ENCODE measurements at places on chromosomes 2 and 18. TPM values are rescaled to one million over a fixed set of nuclear protein-coding genes. Genes with fewer than 3 reads are reported as not detected.

PDCD1 gene
- polyA plus RNA-seq = not detected

- no peak for DNase-seq
Measured at GRCh38 chr18:69157906-69158305, 242.8 kb upstream of the DOK6 start.

DNA sequence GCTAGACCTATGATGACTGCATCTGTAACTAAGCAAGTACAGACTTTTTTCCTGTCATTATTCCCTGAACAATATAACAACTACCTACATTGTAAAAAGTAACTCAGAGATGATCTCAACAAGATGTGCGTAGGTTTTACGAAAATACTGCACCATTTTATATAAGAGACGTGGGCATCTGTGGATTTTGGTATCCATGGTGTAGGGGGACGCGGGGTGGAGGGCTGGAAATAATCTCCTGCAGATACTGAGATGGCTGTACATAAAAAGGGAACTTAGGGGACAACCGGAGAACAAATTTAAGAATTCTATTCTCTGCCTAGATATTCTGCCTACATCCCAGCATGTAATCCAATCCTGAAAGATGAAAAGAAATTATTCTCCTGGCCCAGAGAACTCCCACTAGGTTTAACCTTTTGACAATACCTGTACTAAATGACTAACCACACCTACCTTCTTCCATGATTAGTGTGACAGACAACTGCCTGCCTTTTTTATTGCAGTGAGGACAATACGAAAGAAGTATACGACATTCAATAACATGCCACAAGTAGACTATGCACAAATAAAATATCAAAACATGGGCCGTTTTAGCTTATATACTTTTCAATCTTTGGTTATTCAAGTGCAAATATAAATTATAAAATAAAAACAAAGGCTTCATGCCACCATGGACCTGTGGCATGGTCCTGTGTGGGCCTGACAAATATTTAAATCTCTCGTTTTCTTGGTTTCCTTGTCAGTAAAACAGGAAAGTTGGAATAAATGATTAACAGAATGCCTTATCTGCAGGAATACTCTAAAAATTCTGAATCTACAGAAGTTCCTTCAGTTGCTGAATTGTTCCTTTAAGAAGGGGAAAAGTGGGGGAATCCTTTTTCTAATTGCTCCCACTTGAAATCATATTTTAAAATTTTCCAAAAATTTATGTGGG is 46.3 kb downstream of the RTN4 start:
- DNase-seq = no peak

COLEC11 gene
- 1.4 TPM for polyA plus RNA-seq

NAT8 gene
- polyA plus RNA-seq = 18.8 TPM

ALLC gene
- 0.68 TPM for polyA plus RNA-seq

TEX44 gene
- polyA plus RNA-seq = not detected

DNA sequence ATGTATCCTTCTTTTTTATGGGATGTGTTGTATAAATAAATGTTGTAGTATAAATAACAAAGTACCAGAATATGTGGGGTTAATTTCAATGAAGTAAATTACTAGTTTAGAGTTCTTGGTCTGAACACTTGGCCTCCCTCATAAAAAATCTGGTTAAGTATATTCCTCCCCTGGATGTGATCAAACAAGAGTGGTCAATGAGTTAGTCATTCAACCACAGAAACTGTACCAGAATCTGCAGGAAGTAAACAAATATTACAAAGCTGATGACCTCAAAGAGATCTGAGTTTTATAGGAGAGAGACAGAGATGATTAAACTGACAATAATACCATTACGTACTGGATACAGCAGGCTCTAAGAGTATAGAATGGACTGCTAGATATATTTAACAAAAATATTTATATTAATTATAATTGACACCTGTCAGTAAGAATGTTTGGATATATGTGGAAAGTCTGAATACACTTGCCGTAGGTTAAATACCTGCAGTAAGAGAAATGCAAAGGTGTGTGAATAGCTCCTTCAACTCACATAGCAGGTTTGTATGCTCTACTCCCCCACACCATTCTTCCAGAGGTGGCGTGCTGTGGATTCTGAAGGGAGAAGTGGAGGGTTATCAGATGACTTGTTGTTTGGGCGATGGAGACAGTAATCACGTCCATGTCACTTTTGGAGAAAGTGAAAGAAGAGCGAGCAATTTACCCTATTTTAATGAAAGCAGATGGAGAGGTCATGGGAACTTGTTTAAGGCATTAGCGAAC is 108.3 kb upstream of the LRATD1 start:
- DNase-seq = no peak

DNA sequence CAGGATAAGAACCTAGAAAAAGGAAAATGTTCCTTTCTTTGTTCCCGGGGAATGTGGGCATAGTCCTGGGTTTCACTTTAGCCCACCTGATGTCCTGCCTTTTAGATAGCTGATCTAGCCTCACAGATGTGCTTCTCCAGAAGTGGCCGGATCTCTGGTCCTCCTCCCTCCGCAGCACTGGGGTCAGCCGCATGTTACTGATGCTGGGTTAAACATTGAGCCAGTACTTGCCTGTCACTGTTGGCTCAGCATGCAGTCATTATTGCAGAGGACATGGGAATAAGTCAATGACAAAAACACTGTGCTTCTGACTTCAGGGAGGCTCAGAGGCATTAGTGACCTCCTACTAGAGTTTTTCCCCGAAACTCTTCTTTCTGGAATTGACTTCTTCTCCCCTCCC is 27.6 kb downstream of the NCK2 start:
- no peak for DNase-seq

GRCh38 chr2:201280191-201281040 is 20.1 kb downstream of the CASP8 start:
- DNase-seq = no peak

DNA sequence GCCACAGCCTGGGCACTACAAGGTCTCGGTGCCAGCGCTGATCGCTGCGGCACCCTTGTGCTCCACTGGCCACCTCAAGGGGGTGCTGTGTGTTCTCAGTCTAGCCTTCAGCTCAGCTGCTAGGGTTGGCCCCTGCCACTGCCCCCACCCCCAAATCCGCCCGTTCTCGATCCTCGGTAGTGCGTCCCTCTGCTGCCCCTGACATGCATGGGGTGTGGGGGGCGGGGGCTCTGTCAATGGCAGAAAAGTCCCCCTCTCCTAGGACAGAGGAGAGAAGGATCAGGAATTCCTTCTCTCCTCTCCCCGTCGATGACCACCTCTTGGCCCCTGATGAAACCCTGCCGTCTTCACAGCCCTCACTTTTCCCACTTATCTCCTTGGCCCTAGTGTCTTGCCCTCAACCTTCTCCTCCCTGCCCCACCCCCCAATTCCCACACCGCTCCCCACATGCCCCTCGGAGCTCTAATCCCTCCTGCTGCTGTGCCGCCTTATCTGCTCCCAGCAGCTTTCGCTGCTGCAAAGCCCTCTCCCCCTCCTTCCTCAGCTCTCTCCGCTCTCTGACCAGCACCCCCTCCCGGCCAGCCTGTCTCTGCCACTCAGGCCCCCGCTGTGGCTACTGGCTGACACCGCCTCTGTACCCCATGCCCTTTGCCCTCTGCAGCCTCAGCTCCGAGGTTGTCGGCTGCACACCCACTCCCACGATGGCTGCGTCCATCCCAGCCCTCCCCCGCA is 4.3 kb upstream of the ASIC4 start:
- DNase-seq = no peak

DYNC2LI1 gene
- polyA plus RNA-seq = 75.4 TPM

DSC2 gene
- 54.9 TPM for polyA plus RNA-seq

DNA sequence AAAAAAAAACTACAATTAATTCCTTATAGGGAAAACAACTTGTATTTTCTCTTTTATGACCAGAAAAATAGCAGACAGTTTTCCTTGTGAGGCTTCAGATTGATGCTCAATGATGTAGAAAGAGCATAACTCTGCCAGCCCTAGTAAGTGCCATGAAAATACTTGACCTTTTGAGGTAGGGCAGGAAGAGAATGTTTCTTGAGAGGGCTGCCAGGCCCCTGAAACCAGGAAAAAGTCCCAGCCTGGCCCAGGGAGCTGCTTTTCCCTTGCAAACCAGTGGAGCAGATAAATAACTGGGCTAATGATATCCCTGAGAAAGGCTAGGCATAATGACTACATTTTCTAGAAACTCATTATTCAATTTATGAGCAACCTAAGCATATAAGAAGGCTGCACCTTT is 126.8 kb downstream of the SLC8A1 start:
- no peak for DNase-seq

DUSP2 gene
- 2.7 TPM for polyA plus RNA-seq

GRCh38 chr2:70030724-70031420 is 56.4 kb upstream of the PCBP1 start:
- DNase-seq = no peak

COLEC12 gene
- polyA plus RNA-seq = 24.1 TPM

DNA sequence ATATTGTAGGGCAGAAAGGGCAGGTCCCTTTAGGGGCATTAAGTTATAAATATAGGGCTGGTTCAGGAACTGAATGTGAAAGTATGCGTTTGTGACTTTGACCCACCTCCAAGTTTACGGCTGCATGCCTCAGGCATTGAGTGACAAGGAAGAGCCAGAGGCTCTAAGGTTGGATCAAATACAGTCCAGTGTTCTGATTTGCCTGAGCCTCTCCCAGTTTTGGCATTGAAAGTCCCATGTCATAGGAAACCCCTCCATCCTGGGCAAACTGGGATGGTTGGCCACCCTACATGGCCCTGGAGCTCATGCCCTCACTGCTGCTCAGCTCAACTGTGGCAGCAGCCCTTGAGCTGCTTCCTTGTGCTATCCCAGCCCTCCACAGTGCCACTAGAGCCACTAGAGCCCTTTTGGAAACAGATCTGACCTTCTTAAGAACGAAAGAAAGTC is 29.9 kb downstream of the HK2 start:
- DNase-seq = no peak

DNA sequence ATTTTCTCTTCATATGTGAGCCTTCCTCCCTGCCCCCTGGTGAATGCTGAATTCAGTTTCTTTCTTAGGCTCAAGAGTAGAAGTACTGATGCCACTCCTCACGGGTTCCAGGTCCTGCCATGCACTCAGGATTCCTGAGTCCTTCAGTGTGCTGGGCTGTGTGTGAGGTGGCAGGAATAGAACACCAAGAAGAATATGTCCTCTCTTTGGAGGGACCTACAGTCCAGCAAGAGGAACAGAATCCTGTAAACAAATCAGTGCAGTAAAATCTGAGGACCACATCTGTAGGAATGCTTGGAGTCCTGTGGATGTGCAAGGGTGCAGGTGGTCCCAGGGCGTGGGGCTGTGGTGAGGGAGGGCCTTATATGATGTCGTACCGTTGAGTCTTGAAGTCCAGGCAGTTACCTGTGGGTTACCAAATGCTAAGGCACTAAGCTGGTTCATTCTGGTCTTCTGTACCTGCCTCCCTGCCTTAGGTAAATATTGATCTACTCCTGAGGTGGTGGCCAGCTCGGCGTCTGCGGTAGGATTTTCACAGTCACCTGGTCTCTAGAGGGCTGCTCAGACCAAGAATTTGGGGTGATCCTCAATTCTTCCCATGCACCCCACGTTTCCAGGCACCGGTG is 5.5 kb downstream of the ASAP2 start:
- no peak for DNase-seq

DNA sequence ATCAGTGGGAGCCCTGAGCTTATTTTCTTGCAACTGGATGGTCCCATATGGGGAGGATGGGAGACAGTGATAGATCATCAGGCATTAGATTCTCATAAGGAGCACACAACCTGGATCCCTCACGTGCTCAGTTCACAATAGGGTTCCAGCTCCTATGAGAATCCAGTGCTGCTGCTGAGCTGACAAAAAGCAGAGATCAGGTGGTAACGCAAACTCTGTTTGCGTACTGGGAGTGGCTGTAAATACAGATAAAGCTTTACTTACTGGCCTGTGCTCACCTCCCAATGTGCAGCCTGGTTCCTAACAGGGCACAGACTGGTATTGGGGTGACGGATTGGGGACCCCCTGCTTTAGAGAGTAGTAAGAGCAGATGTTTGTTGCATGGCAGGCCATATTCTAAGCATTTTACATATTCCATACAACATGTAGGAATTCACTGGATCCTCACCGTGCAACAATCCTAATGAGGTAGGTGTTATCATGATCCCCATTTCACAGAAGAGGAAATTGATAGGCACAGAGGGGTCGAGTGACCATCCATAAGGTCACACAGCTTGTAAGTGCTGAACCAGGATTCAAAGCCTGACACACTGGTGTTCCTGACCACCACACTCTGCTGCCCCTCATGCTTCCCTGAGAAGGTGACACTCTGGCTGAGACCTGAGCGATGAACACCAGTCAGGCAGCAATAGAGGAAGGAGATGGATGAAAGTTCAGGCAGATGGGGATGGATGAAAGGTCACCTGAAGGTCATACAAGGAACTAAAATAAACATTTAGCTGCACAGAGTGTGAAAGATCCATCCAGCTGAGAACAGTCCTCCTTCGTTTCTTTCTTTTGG is 15.7 kb upstream of the MAT2A start:
- DNase-seq = no peak

GRCh38 chr2:128371248-128371630 is 52.6 kb upstream of the HS6ST1 start:
- DNase-seq = no peak

TUBB6 gene
- polyA plus RNA-seq = 121 TPM

GRCh38 chr2:44753552-44754285 is 187.8 kb upstream of the SIX3 start:
- DNase-seq = no peak

ZFP36L2 gene
- polyA plus RNA-seq = 97.0 TPM

GRCh38 chr2:240351088-240351741 is 84.2 kb upstream of the GPC1 start:
- no peak for DNase-seq

DNA sequence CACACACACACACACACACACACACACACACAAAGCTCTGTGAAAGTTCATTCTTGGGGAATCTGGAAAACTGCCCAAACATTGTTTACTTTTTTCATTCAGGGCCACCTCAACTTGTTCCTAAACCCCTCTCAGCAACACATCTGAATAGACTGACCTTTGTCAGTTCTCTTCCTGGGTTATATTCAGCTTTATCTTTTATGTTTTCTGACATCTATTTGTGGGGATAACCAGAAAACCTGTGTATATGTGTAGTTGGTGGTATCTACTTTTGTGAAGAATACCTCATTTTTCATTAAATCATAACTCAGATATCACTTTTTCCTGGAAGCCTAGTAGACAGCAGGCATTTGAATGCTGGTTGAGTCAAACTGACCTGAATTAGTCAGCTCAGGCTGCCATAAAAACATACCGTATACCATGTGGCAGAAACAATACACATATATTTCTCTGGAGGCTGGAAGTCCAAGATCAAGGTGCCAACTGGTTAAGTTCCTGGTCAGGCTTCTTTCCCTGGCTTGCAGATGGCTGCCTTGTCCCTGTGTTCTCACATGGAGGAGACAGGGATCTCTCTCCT is 11.0 kb upstream of the RNF144A start:
- DNase-seq = no peak

DNA sequence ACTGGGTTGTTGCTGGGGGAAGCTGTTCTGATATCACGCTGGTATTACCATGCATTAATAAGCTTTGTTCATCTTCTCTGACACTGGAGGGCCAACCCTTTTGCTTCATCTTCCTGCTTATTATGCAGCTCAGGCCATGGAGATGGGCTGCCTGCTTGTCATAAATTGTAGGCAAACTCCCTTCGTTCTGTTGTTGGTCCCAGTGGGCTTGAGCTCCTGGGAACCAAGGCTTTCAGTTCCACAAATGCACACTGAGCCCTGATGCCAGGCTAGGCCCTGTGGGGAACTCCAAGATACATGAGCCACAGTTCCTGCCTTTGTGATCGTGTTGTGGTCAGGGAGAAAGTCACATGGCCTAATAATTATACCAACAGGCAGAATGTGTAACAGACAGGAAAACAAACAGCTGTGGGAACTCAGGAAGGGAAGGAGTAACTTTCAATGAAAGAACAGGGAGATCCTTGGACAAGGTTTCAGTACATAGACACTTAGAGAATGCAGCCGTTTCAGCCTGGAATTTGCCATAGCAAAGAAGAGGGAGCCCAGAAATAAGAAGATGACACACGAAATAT is 49.0 kb upstream of the BCL2L11 start:
- DNase-seq = peak; percentile 26

DNAH7 gene
- 0.76 TPM for polyA plus RNA-seq

All from left renal pelvis (tissue), 4 donors.